NB4 (cell line): ENCODE measurements at places on chromosomes 2 and 18.

GRCh38 chr2:28627722-28628480, 123.7 kb upstream of the PPP1CB start:
- no peak for DNase-seq

- DNase-seq, result no peak
These were observed 40.7 kb upstream of the TMEM131 start for GRCh38 chr2:98036349-98037000.

- DNase-seq, result peak; percentile 78
These were observed 76.0 kb downstream of the CD28 start for GRCh38 chr2:203782262-203782976.

- DNase-seq, result no peak
These were observed 67.0 kb downstream of the CACNB4 start for GRCh38 chr2:152031747-152032306.

- DNase-seq, result no peak
These were observed 12.3 kb downstream of the EN1 start for GRCh38 chr2:118834901-118835745.

DNA sequence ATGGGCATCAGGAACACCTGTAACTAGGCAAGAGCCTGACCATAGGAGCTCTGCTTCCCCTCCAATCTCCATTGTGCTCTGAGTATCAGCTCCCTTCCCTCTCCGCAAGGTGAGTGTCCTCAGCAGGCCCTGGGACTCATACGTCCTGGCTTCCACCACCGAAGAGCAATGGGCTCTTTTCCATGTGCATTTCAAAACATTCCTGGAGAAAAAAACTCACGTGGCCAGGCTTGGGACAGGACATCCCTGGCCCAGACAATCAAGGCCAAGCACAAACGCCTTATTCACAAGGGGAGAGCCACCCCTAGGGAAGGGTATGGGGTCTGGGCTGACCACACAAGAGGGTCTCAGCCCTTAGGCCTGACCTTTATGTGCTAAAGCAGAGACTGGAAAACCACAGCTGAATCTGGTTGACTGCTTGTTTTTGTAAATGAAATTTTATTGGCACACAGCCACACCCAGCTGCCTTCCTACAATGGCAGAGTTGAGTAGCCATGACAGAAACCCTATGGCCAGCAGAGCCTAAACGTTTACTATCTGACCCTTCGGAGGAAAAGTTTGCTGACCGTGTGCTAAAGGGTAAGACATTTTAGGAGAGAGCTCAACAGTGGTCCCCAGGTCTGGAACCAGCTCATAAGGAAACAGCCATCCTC, 175.7 kb upstream of the ARL4C start:
- no peak for DNase-seq

- no peak for DNase-seq
These were observed 97.6 kb downstream of the POLE4 start for GRCh38 chr2:75055820-75056675.

DNA sequence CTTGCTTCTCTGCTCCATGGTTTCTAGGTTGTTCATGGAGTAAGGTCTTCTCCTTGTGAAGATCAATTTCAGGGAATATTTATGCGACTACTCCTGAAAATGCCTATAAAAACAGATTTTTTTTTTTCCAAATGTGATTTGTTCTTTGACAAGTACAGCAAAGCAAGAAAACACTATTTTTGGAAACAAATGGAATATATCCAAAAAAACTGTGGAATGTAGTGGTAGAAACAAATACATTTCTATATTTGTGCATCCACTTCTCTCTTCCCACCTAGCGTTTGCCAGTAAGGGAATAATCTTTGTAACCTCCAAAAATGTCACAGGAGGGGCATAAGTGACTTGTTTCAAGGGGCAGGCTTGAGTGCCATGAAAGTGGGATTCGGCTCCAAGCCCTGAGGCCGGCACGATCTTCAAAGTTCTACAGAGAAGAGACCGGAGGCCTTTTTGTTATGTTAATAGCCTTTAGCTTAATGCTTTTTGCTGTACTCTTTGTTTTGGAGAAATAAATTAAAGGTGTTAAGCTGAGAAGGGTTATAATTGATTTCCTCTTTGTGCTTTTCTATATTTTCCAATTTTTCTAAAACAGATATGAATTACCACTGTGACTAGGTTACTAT, 200.6 kb downstream of the NRP2 start:
- DNase-seq, result no peak

GRCh38 chr18:21636769-21637168, 24.7 kb downstream of the SNRPD1 start:
- DNase-seq, result no peak

GRCh38 chr2:184562532-184562931, 35.8 kb upstream of the ZNF804A start:
- DNase-seq, result peak; percentile 79

DNA sequence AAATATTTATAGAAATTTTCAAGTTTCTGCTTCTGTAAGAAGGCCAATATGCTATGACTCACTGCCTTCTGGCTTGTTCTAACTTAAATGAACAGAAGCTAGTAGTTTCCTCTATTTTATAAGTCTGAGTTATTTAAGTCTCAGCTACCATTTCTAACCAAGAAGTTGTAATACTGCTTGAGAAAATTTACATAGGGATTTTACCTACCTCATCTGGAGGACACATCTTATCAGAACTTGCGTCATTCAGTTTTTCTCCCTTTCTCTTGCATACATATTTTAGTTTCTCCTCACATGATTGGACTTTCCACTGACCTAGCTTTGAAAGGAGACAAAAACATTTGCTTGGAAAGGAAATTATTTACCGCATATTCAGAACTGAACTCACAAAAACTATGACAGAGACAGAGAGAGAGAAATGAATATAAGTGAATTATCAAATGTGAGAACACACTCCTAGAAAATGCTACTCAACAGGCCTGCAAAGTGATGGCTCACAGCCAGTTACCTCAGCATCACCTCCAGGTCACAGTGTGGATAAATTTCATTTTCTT, 81.1 kb upstream of the CD302 start:
- no peak for DNase-seq

DNA sequence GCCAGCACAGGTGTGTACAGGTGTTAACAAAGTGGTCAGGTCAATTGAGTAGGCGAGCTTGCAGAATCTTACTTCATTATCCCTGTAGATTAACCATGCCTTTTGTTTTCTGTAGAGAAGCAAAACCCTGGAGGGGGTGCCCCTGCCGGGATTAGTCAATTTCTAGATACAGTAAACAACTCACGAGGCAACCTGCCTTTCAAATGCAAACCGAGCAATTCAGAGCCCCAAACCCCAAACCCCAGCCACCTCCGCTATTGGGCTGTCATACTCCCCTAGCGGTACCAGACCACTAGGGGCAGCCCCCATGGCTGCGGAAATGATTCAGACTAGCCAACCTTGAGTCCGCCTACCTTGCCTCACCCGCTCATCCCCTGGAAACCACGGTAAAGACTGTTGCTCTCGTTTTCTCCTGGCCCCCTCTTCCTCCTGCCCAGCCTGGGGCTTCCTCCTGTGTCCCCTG, 61.4 kb upstream of the KIF5C start:
- DNase-seq, result no peak

DNA sequence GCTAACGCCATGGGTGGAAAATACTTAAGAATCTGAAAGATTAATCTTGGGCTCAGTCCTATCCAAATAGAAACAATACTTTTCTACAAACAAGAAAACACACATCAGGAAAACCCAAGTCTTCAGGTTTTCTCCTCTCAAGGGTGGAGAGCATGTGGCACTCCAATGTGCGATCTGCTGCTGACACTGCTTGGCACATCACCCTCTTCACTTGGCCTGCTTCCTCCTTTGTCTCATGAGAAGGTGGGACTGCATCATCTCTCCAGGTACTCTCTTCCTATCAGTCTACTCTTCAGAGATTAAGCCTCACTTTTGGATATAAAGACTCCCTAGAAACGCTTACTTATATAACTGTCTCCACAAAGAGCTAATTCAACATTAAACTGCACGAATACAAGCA, 26.4 kb downstream of the HDLBP start:
- DNase-seq, result no peak

GRCh38 chr18:76486574-76486973, 8.5 kb downstream of the ZNF516 start:
- DNase-seq, result no peak
